ENCODE measurements at places on chromosomes 4 and X.

DNA sequence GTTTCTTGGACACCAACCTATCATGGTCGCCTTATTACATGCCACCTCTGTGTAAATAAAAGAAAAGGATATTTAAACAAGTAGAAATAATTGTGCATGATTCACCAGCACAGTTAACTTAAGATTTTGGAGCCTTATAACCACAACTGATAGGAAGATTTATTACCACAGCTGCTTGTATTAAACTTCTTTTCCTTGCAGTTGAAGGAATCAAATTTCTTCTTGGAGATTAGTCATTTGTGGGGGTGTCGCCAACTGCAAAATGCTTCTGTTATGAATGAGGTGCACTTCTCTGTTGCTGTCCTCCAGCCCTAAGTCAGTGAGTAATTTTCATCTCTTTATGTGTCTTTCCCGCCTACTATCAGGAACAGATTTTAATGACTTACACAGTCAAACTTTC is 73.3 kb downstream of the OR13H1 start:
- DNase-seq = no peak

DNA sequence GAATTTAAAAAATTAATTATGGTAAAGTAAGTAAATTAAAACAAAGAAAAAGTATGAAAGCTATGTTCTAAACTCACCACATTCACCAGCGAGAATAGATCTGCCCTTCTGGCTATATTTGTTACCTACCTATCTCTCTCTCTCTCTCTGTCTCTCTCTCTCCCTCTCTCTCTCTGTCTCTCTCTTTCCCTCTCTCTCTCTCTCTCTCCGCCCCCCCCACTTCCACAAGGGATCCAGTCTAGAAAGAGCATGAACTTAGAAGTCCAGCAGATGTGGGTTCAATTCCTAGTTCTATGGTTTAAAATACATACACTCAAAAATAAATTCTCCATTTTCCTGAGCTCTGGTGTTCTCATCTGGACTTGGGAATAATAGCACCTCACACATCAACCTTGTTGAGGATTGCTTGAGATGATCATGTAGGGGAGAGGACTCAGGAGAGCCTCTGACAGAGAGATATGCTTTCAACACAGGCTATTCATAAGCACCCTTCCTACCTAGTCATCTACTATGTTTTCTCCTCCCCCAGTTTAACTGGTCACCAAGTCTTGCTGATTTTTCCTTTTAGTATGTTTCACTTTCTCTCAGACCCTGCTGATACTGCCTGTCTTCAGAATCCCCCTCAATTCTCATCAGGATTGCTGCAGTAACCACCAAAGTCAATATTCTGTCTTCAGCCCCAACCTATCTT is 64.7 kb downstream of the SLC7A11 start:
- no peak for DNase-seq

GRCh38 chrX:139949703-139950102 is 15.6 kb downstream of the CXorf66 start:
- no peak for DNase-seq

DNA sequence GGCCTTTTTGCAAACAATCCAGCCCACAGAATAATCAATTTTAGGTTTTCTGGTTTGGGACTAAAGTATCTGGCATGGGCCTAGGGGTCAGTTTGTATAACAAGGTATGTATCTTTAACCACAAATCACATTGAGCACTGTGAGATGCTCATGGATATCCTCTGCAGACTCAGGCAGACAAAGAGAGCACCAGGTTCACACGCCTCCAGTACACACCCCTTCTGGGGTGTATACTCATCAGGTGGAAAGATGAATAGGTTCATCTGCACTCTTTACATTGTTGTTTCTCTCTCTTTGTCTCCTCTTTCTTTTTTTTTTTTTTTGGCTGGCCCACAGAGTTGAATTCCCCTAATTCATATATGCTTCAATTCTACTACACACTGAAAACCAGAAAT is 21.1 kb downstream of the TEC start:
- DNase-seq = no peak

GRCh38 chrX:84865113-84865512 is 138.6 kb upstream of the APOOL start:
- DNase-seq = no peak

GRCh38 chr4:172683021-172683420 is 485.6 kb upstream of the GALNT7 start:
- no peak for DNase-seq

GRCh38 chr4:173991316-173991715 is 292.2 kb downstream of the FBXO8 start:
- DNase-seq = no peak

- no peak for DNase-seq
Observed at GRCh38 chr4:14222377-14223029, 595.0 kb upstream of the BOD1L1 start.

DNA sequence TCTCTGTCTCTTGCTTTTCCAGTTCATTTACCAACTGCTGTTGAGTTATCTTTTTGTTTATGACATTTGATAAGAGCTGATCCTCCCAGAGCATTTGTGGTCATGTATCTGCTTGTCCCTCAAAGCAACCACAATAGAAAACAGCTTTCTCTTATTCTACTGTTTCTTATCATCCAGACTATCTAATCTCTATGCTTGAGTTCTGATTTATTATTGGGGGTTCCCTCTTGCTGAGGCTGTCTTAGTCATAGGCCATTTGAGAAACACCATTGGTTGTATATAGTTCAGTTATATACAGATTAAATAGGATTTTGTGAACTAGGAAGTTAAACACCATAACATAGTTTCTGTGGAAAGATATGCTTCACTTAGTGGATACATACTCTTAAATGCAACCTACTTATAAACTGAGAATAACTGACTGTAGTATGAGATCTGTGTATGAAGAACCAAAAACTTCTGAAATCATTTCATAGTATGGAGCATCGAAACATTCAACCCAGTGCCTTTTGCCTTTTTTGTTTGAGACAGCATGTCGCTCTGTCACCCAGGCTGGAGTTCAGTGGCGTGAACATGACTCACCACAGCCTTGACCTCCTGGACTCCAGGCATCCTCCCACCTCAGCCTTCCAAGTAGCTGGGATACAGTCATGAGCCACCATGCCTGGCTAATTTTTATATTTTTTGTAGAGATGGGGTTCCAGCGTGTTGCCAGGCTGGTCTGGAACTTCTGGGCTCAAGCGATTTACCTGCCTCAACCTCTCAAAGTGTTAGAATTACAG is 75.8 kb downstream of the STIM2 start:
- DNase-seq = no peak

DNA sequence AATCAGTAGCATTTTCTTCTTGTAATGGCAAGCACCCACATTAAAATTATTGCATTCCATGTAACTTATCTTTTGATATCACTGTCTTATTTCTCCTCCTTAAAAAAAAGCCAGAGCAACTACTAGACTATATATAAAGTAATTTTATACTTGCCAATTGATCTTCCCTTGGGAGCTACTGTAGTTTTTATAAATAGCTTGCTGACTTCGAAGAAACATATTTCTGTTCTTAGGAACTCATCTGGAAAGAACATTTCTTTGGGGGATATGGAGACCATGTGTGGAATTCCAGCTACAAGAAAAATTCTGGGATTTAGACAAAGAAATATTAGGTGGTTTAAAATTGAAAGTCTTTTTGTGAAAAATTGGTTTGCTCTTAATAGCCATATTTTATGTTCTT is 94.9 kb downstream of the BMPR1B start:
- DNase-seq = no peak

DNA sequence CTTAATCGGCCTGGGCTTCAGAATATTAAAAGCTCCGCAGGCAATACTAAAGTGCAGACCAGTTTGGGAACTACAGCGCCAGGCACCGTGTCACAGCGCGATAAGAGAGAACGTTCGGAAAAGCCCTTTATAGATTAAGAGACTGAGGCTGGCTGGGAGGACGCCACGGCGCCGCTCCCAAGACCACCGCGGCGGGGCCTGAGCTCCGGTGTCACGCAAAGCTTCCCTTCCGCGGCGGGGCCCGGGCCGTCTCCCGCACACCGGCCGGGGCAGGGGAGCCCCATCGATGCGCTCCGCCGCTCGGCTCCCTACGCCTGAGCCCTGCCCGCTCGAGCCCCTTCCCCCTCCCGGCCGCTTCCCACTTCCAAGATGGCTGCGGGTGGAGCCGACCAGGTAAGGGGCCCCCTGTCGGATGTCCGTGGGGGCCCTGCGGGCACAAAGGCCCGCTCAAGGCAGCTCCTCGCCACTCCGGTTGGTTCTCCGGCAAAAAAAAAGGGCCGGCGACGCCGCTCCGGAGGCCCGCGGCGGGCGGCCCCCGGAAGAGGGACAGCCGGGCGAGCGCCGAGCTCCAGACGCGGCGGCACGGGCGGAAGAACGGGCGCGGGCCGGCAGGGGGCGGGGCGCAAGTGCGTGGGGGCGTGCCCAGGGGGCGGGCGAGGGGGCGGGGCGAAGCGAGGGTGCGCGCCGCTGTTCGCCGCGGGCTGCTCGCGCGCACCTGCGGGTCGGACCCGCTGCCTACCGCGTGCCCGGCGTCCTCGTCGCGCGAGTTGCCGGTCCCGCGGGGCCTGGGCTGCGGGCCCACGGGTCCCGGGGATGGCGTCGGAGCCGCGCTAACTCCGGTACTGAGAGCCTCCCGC is at the start of gene TBC1D14:
Gene TBC1D14 (plus strand): TSS at position 714 of the 857 bp plus-strand sequence. CDS start 13,564 bp downstream, outside the sequence.
- peak; percentile 92 for DNase-seq

- DNase-seq = no peak
Observed at GRCh38 chrX:109281483-109282275, 200.2 kb downstream of the GUCY2F start.

DNA sequence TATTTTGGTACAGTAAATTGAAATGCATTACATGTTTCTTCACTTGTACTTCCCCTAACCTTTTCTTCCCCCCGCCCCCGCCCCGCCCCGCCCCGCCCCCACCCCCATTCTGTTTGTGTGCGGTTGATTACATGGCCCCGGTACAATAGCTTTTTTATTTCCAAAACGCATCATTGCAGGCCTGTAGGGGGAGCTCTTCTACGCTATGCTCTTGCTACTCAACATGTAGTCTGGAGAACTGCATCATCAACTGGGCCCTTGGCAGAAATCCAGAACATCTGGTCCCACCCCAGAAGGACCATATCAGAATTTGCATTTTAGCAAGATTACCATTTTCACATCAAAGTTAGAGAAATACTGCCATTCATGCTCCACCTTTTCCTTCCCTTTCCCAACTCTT is 333.3 kb upstream of the DDX53 start:
- no peak for DNase-seq

DNA sequence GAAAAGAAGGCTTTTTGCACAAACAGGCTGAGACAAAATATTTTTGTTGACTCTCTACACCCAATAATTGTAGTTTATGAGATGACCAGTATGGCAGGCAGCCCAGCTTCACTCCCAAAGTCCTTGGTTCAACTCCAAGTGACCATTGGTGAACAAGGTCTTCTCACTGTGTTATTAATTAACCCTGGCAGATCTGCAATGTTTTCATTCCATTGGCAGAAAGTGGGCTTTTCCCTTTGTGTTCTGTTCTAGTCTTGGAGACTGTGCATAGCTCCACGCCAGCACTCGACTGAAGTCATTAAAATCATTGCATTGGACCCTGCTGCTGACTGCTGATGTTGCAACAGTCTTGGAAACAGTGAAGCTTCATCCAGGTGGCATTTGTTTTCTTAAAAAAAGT is 277.3 kb upstream of the HAND2 start:
- no peak for DNase-seq

DNA sequence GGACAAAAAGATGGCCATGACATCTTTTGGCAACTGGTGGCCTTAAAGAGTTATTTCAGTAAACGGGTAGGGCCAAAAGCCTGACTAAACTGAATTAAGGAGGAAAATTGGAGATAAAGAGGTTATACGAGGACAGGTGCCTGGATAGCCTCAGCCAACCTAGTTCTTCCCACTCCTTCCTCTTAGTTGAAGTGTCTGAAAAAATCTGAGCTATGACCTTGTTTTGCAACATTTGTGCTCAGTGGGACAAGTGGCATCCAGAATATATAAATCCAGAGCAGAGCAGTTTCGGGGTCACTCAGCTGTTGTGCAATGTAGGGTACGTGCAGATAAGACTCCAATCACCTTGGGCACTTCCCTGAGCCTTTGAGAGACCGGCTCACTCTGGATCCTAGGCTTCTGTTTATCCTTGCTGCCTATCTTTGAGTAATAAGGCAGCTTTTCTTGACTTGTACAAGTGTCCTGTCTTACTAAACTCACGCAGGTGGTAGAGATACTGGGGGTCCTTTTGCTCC is 50.2 kb upstream of the MORC4 start:
- DNase-seq = no peak
